ENCODE measurements at places on chromosomes 6 and 20. TPM values are rescaled to one million over a fixed set of nuclear protein-coding genes. Genes with fewer than 3 reads are reported as not detected.

The NKX2-4 gene
- total RNA-seq = not detected

The TFAP2D gene
- total RNA-seq = not detected

The OR2B6 gene
- total RNA-seq = not detected

The CRISP2 gene
- total RNA-seq = not detected

The RAMACL gene
- 1.9 TPM for total RNA-seq
